ENCODE measurements at places on chromosomes 12 and 14.

DNA sequence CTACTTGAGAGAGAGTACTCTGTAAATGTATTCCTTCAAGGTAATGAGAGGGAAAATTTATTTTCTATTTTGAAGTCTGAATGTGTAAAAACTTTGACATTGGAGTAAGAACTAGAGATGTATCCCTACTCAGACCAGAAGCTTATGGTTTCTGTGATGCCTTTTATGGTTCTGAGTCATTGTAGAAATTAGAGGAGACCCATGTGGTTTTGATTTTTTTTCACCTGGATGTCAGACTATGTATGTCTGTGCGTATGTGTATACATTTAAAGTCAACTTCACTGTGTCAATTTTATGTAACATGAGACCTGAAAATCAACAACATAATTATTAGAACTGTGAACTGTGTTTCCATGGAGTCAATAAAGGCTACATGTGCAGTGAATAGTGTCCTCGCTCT is 302.0 kb downstream of the TRHDE start:
- DNase-seq = no peak

DNA sequence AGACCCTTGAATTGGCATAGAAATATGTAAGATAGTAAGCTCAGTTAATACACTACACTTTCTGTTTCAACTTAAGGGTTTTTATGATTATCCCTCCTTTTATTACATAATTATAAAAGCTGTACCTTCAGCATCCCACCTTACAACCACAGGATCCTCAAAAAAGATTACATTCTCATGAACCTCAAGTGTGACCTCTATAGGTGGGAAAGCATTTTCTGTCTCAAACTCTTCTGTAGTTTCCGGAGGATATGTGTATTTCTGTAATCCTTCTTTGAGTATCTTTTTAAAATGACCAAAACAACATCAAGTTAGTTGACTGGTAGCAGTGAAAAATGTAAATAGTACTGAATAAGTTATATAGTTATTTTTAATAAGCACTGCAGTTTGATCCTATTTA is 75.9 kb downstream of the DNAI7 start:
- DNase-seq = no peak

DNA sequence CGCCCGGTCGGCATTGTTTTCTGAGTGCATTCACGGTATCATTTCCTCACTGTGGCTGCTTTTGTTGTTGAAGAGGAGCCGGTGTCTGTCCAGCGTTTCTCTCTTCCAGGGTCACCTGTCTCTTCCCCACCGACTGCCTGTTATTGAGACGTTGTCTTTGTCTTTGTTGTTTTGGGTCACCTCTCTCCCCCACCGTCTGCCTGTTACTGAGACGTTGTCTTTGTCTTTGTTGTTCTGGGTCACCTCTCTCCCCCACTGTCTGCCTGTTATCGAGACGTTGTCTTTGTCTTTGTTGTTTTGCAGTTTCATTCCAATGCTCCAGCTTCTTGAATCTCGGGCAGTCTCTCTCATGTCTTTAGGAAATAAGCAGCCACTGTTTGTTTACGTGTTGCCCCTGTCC is 69.9 kb downstream of the DDX51 start:
- DNase-seq = no peak

- DNase-seq = no peak
Observed at GRCh38 chr12:60830381-60830780, 1234.6 kb downstream of the SLC16A7 start.

DNA sequence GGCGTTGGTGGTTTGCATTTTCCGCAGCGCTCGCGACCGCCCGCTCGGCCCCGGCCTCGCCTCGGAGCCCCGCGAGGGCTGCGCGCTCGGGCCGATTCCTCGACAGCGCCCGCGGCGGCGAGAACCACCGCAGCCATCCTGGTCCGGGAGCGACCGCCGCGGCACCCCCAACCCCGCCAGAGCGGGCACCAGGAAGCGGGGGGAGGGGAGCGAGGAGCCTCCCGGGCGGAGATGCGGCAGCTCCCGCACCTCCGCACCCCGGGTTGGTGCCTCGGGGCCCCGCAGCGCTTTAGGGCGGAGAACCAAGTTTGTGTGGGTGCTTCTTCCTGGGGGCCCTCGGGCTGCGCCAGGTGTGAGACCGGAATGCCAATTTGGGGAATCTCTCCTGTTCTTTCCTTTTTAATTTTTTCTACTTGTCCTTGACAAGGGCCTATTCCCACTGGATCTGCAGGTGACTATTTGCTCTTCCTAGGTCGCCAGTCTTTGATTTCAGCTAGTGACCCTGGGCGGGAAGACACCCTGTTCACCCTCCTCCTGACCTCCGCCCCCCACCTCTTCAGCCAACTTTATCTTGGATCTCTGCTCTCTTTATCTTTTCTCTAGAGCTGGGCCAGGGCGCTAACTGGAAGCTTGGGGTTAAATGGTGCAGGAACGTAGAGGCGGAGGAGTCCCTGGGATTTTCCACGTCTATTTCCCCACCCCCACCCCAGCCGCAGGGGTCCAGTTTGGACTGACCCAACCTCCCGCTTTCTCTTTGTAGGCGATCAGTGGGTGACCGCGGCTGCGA is at the start of gene SOCS2:
Gene SOCS2, plus strand, starts transcription at position 751 of the 787 bp plus-strand sequence. CDS start 223 bp downstream, outside the sequence.
- peak; percentile 23 for DNase-seq

- DNase-seq = peak; percentile 13
Observed at GRCh38 chr14:89228921-89229639, 188.0 kb downstream of the FOXN3 start.

- DNase-seq = no peak
Observed at GRCh38 chr12:55716582-55716957, 724 bp downstream of the BLOC1S1 start.

DNA sequence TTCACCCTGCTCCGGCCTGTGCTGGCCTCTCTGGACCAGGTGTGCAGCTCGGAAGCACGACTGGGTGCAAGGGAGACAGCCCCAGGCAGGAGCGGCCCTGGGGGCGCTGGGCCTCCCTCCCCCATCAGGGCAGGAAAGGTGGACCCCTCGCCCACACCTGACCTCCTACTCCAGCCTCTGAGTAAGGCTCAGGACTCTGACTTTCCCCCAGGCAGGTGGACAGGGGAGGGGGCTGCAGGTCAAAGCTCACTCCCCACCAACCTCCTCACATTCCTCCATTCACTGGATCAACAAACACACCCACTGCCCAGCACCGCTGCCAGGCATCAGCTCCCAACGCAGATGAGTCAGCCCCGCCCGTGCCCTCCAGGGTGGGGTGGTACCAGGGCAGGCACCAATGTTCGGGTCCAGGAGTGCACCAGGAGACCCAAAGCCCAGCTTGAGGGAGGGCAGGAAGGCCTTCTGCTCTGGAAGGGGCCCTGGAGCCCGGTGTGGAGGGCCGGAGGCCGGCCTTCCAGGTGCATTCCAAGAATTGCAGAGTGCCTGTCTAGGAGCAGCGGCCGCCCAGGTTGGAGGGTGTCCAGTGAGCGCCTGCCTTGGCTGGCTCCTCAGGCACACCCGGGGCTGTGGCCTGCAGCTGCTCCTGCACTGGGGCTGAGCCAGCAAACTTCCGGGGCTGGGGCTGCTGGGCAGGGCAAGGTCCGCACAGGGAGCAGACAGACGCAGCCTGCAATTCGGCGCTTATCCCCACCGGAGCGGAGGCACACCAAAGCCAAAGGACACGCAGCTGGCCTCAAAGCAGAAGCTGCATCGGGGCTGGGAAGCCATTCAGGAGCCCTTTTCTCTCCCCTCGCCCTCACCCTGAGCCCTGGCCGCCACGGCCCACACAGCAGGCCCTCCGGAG is 1.6 kb upstream of the INF2 start:
- no peak for DNase-seq

GRCh38 chr14:64495252-64495651 is 8.4 kb downstream of the ZBTB25 start:
- DNase-seq = no peak

DNA sequence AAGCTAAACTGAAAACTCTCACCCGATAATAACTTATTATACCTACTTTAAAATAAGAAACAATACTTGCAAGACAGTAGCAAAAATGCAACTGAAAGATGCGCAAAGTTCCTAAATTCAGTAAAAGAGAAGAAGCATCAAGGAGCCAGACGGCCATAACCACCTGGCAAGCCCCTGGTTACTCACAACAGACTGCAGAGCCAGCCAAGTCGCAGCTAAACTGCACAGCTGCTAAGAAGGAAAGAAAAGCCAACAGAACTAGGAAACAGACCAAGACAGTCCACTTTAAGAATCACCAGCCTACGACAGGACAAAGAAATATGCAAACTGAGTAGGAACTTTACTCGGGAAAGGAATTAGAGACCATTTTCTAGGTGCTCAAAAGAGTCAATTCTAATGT is 127.9 kb downstream of the TMTC1 start:
- DNase-seq = no peak

- DNase-seq = no peak
Observed at GRCh38 chr14:97180304-97181200, 383.4 kb downstream of the VRK1 start.

DNA sequence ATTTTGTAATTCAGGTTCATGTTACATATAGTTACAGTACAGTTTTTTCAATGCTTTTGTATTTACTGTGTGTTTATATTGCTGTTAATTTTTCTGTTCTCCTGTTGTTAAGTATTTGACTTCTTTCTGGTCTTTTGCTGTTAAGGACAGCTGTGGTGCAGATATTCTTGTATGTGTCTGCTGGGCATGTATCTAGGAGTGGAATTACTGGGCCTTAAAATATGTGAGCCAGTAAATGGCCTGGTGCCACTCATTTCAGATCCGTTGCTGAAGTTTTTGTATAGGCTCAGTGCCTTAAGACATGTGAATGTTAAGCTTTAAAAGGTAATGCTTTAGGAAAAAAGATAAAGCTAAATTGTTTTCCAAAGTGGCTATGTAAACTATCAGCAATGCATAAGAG is 87.3 kb downstream of the TTLL5 start:
- no peak for DNase-seq

GRCh38 chr12:19967001-19967400 is 401.3 kb upstream of the PDE3A start:
- no peak for DNase-seq

DNA sequence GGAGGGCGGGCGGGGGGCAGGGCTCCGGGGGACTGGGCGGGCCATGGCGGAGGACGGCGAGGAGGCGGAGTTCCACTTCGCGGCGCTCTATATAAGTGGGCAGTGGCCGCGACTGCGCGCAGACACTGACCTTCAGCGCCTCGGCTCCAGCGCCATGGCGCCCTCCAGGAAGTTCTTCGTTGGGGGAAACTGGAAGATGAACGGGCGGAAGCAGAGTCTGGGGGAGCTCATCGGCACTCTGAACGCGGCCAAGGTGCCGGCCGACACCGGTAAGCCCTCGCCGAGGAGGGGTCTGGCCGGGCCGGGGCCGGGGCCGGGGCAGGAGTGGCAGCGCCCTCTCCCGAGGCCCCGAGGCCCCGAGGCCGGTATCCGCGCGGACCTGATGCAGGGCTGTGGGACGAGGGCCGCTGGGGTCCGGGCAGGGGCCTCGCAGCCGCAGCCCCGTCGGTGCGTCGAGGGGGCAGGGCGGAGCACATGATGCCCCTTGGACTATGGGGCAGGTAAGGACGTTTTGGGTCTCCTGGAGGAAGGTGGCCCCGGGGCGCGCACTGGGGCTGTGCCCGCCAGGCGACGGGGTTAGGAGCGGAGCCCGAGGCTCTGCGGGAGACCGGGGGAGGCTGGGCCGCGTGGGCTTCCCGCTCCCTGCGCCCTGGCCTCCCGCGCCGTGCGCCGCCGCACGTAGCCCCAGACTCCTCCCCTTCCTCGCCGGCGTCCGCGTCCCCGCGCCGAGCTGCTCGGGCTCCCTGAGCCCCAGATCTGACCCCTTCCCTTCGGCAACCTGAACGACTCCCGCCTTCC is at the start of gene TPI1:
Gene TPI1, plus strand, starts transcription at position 119 of the 798 bp plus-strand sequence. Its CDS starts 36 bp downstream, at position 155.
- DNase-seq = peak; percentile 81

DNA sequence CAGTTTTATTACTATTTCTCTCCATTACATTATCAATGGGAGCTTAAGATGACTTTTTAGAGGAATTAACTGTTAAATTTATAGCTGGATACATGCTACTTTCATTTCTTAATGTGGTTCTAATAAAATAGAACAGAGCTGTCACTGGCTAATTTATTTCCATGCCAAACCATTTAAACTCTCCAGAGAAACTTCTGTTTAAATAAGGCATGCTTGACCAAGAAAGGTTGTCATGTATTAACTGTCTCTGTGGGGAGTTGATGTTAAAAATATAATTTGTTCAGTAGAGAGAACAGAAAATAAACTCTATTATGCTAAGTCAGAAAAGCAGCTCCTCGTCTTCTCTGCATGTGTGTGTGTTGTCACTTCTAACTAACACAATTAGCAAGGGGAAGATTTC is 447.4 kb downstream of the SLC16A7 start:
- DNase-seq = no peak

- DNase-seq = no peak
Observed at GRCh38 chr12:103735291-103735690, 105.7 kb downstream of the NT5DC3 start.

GRCh38 chr12:10196210-10196609 is 16.5 kb upstream of the GABARAPL1 start:
- DNase-seq = no peak

DNA sequence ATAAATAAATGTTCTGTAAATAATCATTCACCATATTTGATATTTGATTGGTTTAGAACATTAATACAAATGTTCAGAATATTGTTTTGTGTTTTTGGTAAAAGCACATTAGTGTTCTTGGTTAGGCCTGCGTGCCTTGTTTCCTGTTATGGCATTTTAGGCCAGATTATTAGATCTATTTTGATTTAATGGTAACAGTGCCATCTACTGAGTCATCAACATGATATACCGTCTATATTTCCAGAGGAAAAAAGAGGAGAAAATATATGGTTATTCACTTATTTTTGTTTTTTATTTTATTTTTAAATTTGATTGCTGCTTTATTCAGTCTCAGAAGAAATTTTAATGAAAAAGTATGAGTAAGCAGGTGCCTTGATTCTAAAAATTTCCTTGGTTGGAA is 60.3 kb downstream of the GPHN start:
- DNase-seq = no peak

DNA sequence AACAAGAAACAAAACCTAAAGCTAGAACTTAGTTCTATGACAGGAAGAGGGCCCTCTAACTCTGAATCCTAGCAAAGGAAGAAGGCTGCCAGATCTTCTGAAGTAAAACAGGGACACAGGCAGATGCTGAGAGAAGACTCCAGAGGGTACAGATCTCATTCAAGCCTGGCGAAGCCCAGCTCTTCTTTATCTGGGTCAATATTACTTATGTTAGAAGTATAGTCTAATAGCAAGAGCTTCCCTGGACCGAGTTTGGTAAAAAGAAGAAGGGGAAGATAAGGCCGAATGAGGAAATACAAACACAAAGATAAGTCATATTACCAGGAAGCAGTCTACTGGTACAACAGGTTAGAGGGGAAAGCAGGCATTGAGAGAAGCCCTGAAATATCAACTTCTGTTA is 79.9 kb upstream of the CCDC91 start:
- no peak for DNase-seq

- DNase-seq = no peak
Observed at GRCh38 chr14:102042699-102043098, 44.1 kb downstream of the HSP90AA1 start.

GRCh38 chr12:27449893-27450534 is 3.5 kb downstream of the SMCO2 start:
- no peak for DNase-seq

- DNase-seq = no peak
Observed at GRCh38 chr12:81440001-81440400, 319.1 kb downstream of the PPFIA2 start.

- DNase-seq = no peak
Observed at GRCh38 chr14:24721775-24722174, 87.8 kb upstream of the GZMB start.
